ENCODE measurements at places on chromosomes 11 and 22.

GRCh38 chr11:96238563-96239135 lies 104.3 kb downstream of the MAML2 start:
- no peak for DNase-seq

GRCh38 chr11:125062218-125062930 lies 731 bp upstream of the SLC37A2 start:
- no peak for DNase-seq

DNA sequence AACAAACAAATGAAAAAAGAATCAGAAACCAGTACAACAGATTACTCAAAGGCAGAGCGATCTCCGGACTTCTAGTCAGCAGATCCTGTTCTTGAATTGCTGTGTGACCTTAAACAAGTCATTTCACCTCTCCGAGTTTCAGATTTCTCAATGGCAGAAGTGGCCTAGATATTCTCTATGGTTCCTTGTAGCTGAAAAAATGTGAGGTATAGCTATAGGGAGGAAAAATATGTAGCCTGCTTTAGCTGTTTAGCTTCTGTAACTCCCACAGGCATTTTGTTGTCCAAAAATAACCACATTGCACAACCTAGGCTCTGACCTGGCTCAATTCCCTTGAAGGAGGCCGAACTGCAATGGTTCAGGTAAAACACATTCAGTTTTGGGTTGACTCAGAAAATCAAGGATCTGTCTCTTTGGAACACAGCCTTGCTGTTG lies 100.7 kb downstream of the DBX1 start:
- DNase-seq, result no peak

GRCh38 chr11:17561526-17561925 lies 14.5 kb downstream of the OTOG start:
- DNase-seq, result peak; percentile 46

GRCh38 chr22:28269277-28269676 lies 350.2 kb upstream of the PITPNB start:
- DNase-seq, result no peak

DNA sequence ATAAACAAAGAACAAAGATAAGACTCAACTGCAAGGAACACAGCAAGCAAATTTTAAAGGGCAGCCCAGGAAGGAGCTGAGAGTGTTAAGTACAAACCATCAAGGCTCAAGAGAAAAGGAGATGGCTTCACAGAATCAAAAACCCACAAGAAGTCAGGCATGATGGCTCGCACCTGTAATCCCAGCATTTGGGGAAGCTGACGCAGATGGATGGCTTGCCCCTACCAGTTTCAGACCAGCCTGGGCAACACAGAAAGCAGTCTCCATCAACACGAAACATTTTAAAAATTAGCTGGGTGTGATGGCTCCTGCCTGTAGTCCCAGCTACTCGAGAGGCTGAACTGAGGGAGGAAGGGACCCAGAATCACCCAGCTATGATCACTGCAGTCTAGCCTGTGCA lies 32.6 kb downstream of the MAPK1 start:
- DNase-seq, result no peak

All from kidney (tissue), 22 donors.